ENCODE measurements at places on chromosomes 7 and 10.
A peak's percentile ranks its signal among the peaks of the same experiment; 100 is the strongest.

DNA sequence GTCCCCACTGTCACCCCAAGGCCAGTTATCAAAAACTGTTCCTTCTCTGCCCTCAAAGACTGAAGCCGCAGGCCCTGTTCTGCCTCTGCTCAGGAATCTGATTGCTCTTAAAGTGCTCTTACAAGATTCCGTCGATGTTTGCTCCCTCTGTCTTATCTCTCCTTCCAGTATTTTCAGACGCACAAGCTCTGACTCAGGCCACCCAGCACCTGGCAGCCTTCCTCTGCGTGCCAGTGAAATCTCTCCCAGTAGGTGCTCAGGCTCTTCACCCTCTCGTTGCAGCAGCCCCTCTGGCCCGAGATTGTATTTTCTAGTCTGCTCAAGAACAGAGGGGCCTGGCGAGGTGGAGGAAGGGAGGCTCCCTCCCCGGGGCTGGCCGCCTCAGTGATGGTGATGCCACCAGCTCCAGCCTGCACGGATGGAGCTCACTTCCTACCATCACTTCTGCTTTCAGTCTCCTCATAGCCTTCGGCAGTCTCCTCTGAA lies 276.2 kb downstream of the USP6NL start:
- DNase-seq, result no peak

DNA sequence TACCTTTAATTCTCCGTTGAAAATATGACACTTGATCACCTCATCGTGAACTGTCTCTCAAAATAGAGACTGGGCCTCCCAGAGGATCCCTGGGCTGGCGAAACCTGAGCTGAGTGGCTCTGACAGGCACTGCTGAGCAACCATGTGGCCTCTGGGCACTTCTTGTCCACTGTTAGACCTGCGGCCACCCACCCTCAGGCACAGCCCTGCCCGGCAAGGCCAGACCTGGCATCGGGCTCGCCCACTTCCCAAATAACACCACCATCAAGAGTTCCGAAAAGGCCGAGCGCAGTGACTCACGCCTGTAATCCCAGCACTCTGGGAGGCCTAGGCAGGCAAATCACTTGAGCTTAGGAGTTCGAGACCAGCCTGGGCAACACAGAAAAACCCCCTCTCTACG lies 82.5 kb downstream of the COBL start:
- DNase-seq, result no peak

- no peak for DNase-seq
Observed at GRCh38 chr7:136399385-136399784, 422.2 kb upstream of the MTPN start.

- no peak for DNase-seq
Observed at GRCh38 chr7:100157334-100158228, 942 bp downstream of the TRAPPC14 start.

DNA sequence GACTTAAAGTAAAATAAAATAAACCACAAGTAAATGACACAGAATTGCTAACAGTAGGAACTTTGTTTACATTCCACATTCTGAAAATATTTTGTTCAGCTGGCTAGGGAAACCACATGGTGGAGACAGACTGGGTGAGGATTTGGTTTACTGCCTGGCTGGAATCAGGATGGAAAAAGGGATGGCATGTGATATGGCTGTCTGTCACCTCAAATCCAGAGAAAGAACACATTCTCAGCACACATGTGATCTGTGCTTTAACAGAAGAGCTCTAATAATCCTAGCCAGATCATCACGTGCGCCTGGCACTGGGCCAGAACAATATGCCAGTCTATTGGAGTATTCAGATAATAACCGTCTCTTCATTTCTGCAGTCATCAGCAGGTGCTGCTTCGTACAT lies 90.9 kb upstream of the PIP4K2A start:
- DNase-seq, result no peak

GRCh38 chr7:144957998-144958397 lies 122.1 kb upstream of the TPK1 start:
- no peak for DNase-seq

- DNase-seq, result no peak
Observed at GRCh38 chr10:112954974-112955581, 5.0 kb downstream of the TCF7L2 start.

- no peak for DNase-seq
Observed at GRCh38 chr7:69668339-69668870, 70.1 kb downstream of the AUTS2 start.

GRCh38 chr7:138833596-138833995 lies 35.6 kb upstream of the ATP6V0A4 start:
- no peak for DNase-seq

DNA sequence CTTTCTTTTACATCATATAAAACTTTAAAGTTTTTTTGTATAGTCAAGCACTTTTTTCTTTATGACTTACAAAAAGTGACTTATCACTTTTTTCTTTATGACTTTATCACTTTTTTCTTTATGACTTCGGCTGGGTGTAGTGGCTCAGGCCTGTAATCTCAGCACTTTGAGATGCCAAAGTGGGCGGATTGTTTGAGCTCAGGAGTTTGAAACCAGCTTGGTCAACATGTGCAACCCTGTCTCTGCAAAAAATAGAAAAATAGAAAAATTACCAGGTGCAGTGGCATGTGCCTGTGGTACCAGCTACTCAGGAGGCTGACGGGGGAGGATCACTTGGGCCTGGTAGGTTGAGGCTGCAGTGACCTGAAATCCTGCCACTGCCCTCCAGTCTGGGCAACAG lies 108.8 kb upstream of the CSTF2T start:
- no peak for DNase-seq

DNA sequence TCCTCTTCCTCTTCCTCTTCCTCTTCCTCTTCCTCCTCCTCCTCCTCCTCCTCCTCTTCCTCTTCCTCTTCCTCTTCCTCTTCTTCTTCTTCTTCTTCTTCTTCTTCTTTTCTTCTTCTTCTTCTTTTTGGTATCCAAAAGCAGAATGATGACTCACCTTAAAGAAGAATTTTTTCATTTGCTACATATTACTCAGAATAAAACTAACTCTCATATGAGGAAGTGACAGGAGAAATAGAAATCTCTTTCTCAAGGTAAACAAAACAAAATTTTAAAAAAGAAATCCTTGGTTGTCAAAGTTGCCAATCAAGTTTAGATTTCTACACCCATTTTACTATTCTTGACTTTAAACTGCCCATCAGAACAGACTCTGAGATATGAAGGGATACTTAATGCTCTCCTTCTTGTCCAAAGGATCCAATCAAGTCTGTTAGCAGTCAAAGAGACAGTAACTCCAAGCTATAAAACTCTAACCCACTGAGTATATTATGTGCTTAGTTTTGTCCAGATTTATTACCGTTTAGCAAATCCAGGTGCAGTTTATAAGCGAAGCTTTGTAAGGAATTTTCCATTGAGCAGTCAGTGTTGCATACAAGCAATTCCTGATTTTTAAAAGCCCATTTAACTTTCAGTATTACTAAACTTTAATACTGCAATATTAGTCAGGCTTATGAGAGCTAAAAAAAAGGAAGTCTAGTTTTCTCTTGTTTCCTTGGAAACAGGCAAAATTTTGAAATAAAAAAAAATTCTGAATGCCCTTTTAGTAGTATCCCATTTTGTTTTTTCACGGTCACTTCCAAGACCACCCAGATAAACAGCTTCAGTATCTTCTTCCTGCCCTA lies 43.1 kb upstream of the SNX13 start:
- no peak for DNase-seq

DNA sequence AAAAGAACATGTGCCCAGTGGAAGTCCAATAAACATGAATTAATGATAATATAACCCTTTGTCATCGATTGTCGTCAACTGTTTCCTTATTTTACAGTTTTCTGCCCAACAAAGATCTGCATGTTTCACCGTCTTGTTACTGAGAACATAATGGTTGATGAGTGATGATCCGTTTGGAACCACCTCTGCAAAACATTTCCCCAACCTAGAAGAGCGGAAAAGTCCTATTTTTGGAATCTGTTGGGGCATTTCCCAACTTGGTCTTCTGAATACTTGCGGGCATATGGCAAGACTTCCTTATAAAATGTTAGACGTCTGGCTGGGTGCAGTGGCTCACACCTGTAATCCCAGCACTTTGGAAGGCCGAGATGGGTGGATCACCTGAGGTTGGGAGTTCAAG lies 32.1 kb downstream of the CNPY1 start:
- no peak for DNase-seq

DNA sequence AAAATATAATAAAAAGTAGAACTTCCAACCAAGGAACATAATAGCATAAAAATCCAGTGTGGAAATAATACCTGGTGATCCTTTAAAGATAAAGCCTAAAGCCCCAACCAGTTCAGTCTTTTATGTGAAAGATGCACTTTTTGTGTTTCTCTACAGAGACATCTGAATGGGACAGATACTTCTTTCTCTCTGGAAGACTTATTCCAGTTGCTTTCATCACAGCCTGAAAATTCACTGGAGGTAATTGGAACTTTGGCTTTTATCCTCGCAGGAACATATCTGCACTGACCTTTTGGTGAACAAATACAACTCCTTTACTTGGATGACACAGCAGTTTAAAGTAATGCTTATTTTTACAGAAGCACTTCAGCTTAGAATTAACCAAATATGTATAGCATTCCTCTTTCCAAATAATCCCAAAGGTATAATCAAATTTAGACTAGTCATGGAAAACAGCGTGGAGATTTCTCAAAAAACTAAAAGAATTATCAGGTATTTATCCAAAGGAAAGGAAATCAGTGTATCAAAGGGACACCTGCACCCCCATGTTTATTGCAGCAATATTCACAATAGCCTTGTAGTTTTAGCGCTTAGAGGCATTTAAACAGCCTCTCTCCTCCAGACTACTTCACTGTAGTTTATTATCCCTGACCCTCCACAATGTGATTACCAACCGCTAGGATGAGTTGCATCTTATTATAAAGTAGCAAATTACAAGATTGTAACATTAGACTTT lies 16.8 kb downstream of the HNRNPA2B1 start:
- no peak for DNase-seq

- DNase-seq, result no peak
Observed at GRCh38 chr10:102426803-102427287, 5.5 kb downstream of the CUEDC2 start.

GRCh38 chr7:149855361-149856305 lies 17.5 kb downstream of the ZNF862 start:
- no peak for DNase-seq

GRCh38 chr7:103343332-103343731 lies 1.2 kb downstream of the DNAJC2 start:
- DNase-seq, result no peak

DNA sequence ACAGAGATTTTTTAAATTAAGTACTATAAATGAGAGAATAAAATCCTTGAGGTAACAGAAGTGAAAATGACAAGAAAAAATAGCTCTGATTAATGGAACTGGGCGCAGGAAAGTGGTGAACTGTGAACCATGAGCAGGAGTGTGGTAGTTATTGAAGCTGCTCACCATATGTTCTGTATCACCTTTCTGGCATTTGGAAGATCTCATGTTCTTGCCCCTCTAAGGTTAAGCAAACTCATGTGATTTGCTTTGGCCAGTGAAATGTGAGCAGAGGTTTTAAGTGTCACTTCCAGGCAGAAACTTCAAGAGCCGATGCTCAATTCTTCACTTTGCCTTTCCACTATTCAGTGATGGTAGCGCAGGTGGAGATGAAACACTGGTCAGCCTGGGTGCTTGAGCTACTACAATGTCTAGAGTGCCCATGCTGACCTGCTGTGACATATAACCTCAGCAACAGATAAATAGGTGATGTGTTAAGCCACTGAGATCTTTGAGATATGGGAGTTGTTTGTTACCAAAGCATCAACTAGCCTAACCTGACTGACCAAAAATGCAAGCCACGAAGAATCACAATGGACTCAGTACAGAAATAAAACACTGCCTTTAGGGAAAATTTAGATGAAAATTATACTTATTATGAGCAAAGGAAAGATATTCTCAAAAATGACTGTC lies 18.4 kb downstream of the MTPAP start:
- no peak for DNase-seq

DNA sequence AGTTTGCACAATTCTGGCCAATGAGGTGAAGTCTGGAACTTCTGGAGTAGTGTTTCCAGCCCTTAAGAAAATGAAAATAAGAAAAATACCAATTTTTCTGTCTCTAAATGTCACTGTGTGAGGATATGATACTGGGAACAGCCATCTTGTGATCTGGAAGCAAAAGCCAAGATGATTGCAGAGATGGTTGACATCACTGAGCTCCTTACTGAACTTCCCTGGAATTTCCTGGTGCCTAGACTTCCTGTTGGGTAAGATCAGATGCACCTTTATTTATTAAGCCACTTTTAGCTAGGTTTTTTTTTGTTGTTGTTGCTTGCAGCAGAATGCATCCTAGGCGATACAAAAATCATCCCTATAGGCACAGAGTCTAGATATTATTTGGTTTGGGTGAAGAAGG lies 27.3 kb upstream of the INHBA start:
- no peak for DNase-seq

DNA sequence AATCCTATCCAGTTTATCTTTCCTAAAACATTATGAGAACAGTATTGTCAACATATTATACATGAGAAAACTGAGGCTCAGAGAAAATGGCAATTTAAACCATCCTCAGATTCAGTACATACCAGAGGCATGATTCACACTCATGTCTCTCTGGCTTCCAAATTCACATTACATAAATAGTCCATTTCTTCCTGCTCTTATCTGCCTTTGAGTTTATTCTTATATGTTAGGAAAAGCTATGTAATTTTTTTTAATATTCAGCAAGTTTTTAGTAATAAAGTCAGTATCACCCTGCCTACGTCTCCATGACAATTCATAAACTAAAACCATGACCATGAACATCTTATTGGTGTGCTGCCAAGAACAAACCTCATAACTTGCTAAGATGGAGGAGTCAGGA lies 1260.2 kb upstream of the SORCS1 start:
- DNase-seq, result no peak

DNA sequence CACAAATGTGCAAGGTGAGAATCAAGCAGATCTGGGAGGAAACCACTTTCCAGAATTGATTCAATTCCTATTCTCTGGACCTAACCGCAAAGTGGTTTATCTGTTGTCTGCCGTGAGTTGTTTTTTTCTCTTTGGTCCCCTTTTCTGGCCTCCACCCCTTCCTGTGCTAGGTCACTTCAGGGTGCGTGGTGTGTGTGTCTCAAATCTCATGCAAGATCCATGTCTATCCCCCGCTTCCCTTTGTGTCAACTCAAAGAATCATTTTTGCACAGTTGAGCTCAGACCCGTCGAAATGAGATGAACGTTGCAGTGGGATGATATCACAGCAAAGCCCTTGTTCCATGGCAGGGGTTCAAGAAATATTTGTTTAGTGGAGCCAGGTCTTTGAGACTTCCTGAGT lies 184.5 kb downstream of the GATA3 start:
- DNase-seq, result no peak

GRCh38 chr7:101156866-101157589 lies 2.8 kb downstream of the AP1S1 start:
- DNase-seq, result no peak

- no peak for DNase-seq
Observed at GRCh38 chr10:124737221-124737620, 7.0 kb downstream of the FAM53B start.

- DNase-seq, result no peak
Observed at GRCh38 chr7:149381245-149381644, 79.6 kb downstream of the ZNF777 start.

GRCh38 chr10:121823993-121824463 lies 103.8 kb downstream of the ATE1 start:
- peak; percentile 7 for DNase-seq
